Spinal cord (tissue), 10 donors: ENCODE measurements at places on chromosomes 12 and 14. TPM values are rescaled to one million over a fixed set of nuclear protein-coding genes. Genes with fewer than 3 reads are reported as not detected.

Gene POTEM
- total RNA-seq, result not detected

GRCh38 chr14:61406675-61407074 is 85.3 kb downstream of the PRKCH start:
- DNase-seq, result no peak

Gene AGAP2
- total RNA-seq, result 13.0 TPM

Gene KLRK1
- total RNA-seq, result 10.1 TPM

GRCh38 chr12:109455706-109456105 is 21.4 kb downstream of the KCTD10 start:
- DNase-seq, result no peak

Gene GPRC5A
- 4.1 TPM for total RNA-seq
